ENCODE measurements at places on chromosomes 6 and 20.

DNA sequence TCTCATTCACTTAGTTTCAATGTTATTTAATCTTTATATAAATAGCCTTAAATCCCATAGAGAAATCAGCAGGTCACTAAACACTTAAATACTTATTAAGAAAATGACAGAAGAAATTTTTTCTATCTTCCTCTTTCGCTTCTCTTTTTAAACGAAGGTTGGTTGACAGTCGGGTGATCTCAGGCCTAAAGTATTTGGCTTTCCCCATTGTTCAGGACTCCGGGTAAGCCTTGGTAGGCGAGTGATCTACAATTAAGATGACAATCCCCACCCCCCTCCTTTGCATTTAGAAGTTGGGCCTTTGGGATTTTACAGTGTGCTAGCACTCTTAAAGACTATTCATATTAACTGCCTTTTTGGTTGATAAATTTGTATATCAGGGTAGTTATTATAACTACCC, 19.7 kb upstream of the UTRN start:
- DNase-seq: no peak

GRCh38 chr20:7379621-7380220, 560.5 kb downstream of the HAO1 start:
- DNase-seq: no peak

DNA sequence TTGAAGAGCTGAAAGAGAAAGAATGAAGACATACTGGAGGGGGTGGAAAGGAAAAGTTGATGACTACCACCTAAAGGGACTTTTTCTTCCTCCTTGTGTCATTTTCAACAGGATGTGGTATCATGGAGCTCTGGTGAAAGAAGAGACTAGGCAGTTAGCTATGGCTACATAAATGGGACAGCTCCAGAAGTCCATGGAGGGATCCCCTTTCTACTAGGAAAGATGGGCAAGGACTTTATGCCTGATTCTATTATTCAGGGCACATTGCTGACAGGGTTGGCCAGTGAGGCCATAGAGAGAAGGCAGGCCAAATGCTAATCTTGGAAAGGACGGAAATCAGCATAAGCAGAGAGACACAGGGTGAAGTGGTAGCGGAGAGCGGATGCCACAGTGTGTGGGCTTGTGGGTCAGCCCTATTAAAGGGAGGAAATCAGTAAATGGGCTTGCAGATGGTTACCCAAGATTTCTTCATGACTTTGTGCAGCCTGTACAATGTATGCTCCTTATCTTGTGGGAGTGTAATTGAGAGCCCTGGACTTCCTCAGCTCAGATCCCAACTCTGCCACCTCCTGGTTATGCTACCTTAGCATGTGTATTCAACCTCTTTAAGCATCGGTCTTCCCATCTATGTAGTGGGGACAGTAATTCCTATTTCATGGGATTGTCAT, 77.4 kb upstream of the TMEM170B start:
- DNase-seq: peak; percentile 22

DNA sequence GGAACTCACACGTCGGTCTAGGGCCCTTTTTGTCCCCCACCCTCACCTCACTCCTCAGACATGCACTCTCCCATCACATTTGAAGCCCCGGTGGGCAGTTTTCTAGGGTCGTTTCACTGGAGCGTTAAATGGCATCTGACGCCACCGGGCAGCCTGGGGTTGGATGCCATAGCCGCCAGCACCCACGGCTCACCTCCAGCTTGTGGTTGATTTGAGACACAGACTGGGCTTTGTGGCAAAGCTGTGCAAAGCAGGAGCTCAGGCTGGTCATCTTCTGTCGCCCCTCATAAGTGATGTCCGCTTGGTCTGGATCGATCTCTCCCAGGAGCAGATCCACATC, 530 bp downstream of the GOPC start:
- DNase-seq: peak; percentile 60

DNA sequence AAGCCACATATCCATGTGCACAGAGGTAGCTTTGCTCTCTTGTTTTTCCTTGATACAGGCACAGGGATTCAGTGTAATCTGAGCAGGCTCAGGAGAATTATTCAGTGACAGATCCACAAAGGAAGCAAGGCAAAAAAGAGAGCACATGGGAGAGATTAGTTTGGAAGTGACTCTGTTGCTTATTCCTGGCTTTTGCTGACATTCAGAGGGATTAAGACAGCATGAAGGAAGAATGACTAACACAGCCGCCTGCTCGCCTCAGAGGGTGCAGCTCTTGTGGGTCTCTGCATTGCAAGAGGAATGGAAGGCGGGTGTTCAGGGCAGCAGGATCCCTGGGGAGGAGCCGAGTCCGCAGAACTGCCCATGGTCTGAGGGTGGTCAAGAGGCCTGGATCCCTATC, 203.4 kb upstream of the KCNQ5 start:
- no peak for DNase-seq

DNA sequence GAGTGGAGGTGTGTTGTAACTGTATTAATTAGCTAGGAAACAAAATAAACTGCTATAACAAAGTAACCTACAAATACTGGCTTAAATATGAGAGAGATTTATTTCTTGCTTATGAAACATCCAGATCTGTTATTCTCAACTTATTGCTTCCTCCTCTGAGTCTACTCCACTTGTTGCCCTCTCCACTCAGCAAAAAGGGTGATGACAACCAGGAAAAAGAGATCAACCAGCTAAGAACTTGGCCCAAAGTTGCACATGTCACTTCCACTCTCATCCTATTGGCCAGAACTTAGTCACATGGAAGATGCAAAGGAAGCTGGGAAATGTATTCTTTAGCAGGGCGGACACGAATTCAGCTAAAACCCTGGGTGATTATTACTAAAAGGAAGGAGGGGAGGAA, 5.2 kb upstream of the TP53RK start:
- DNase-seq: peak; percentile 47

DNA sequence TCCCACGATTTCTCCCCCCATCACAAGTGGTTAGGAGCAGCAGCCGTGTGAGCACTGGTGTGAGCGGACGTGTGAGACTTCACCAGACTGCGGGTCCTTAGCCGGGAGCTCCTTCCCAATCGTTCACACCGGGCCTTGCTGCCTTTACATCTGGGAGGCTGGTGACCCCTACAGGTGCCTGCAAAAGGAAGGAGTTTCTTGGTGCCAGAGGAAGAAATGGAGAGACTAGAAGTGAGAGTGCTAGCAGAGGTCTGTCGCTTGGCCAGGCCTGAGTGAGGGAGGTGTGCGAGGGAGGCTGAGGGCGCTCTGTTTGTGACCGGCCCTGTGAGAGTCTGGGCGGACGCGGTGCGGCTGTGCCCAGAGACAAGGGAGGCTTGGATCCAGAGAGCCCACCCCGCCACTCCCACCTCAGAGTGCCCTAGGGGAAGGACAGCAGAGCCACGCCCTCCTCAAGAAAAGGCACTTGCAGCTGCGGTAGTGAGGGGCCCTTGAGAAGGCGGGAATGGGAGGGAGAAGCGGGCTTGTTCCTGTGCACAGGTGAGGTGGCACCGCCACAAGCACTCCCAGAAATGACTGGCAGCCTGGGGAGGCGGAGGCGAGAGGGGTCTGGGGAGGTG, 10.0 kb upstream of the ARMC2 start:
- DNase-seq: peak; percentile 36

- no peak for DNase-seq
Observed at GRCh38 chr6:83872386-83873118, 13.1 kb downstream of the CYB5R4 start.

GRCh38 chr6:56837322-56837894, 117.5 kb upstream of the BEND6 start:
- DNase-seq: peak; percentile 9

GRCh38 chr6:26333476-26334297, 31.3 kb upstream of the BTN3A2 start:
- DNase-seq: no peak

- DNase-seq: no peak
Observed at GRCh38 chr20:49482621-49483017, at the start of gene KCNB1. Gene KCNB1, minus strand, starts transcription at chr20:49482668. Its CDS starts 188 bp downstream, at chr20:49482480.

DNA sequence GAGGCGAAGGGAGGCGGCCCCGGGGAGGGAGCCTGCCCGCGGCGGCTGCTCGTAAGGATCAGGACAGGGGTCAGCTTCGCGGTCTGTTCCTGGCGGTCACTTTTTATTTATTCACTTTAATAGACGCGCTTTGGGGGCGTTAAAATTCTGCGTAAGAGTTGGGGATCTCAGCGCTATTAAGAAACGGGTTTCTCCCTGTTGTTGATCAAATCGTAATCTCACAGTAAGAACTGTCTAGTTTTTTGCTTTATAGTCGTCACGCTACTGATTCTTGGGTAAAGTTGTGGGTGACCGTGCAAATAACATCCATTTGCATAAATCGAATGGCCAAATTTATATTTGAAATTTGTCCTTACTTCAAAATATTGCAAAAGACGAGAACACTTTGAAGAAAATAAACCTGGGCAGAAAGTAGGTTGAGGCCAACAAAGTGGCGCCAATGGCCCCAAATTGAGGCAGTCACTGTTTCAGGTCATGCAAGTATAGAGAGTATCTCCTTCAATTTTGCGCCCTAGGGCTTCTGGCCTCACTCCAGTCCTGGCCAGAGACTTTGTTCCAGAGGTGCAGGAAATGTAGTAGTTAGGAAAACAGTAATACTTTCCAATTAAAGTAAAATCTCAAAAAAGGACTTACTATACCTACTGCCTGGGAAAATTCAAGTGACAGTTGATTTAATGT, 963 bp upstream of the RMND1 start:
- peak; percentile 21 for DNase-seq

DNA sequence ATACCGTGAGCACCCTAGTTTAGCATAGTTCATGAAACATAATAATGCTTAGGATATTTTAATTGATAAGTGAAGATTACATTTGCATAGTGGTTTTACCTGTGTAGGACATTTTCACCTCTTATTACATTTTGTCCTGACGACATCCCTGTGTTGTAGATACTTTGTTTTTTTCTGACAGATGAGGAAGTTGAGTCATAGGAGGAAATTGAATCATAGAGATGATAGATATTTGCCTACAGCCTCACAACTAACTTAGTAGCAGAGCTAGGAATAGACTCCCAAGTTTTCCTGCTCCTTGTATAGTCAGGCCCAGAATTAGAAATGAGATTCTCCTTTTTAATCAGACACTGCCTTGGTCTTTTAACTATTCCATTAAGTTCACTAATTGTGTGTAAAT, 100.5 kb upstream of the SUPT3H start:
- peak; percentile 49 for DNase-seq

- no peak for DNase-seq
Observed at GRCh38 chr6:132443206-132443605, 41.9 kb upstream of the MOXD1 start.

- no peak for DNase-seq
Observed at GRCh38 chr6:28506807-28507475, 8.7 kb downstream of the GPX6 start.

GRCh38 chr6:136549300-136550044, 750 bp downstream of the MAP7 start:
- peak; percentile 65 for DNase-seq

DNA sequence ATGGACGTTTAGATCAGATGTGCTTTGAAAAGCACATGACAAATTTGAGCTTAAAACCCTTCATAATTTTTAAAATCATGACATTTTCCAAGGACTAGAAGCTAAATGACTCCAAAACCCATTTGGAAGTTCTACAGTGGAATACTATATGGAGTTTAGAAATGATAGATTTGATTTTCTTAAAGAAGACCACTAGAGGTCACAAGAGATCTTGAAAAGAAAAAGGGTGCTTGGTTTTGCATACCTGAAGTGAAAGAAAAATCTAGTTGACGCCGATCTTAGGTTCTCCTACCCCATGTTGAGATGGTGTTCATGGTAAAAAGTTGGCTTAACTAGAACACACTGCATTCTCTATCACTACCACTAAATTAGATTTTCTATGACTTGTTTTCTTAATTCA, 31.5 kb downstream of the CFAP61 start:
- peak; percentile 82 for DNase-seq

DNA sequence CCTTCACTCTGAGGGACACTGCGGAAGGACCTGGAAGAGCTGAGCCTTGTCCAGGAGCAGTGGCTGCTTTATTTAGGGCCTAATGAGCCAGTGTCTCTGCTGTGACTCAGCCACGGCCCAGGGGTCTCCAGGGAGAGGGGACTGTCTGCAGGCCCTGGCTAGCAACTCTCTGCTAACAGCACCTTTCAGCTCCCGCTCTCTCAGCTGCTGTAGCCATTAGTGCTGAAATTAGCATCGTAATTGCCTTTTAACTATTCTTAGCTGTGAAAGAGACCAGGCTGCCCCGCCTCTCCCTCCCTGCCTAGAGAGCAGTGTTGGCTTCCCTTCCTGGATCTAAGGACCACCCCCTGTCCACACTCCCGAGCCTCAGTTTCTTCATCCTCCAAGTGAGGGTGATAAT, 53.1 kb upstream of the SLC32A1 start:
- DNase-seq: no peak

DNA sequence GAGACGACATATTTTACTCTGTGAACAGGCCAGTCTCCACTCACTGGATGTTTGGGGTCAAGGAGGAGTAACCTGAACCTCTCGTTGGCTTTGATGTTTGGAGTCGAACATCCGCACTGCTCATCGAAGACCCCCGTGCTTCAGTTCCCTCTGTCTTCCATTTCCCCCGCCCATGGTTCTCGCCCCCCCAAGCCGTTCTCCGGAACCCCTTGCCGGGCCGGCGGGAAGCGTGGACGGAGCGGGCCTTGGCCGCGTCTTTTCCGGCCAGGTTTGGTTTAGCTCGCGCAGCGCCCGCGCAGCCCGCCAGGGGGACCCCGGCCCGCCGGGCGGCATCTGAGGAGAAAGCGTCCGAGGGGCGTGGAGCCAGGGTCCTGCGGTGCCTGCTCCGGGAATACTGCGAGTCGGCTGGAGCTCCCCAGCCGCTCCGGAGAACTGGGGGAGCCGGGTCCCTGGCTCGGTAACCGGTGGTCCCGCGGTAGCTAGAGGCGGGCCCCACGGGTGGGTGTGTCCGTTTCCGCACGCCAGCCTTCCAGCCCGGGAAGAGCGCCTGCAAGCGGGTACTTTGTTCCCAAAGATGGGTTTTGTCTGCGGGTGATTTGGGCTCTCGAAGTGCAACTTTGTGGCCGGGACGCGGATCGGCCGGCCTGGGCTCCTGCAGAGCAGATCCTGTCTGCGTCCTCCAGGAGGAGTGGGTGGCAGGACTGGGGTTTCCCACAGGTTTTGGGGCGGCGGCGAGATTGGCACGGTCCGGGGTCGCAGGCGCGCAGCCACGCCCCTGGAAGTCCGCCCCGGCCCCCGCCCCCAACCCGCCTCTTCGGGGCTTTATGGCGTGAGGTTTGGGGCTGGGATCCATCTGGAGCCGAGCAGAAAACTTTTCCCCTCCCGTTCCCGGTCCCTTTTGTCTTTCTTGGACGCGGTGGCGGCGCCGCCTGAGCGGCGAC, at the start of gene TMEM200A:
Gene TMEM200A (plus strand): TSS at position 852 of the 941 bp plus-strand sequence. CDS start 74,406 bp downstream, outside the sequence.
- DNase-seq: peak; percentile 66

DNA sequence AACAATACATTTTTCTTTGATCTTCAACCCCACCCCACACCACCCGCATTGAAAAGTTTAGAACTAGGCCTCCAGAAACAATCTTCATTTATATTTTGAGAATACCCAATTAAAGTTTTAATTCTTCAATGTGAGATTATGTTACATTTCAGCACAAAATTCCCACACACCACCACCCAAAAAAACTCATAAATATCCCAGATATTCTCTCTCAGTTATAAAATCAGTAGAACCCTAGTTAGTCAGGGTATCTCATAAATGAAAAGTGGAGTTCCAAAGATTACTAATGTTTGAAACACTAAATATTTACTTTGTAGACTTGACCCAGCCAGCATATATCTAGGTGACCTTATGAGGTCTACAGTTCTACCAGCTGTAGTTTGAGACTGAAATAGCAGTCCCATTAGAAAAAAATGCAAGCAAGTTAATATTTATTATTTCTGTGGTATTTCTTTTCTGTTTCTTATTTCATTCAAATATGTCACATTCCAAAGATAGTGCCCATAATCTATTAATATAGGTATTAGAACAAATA, 371.0 kb downstream of the TENT5A start:
- DNase-seq: no peak
